ENCODE measurements at places on chromosomes 5 and 9. TPM values are rescaled to one million over a fixed set of nuclear protein-coding genes. Genes with fewer than 3 reads are reported as not detected.

DNA sequence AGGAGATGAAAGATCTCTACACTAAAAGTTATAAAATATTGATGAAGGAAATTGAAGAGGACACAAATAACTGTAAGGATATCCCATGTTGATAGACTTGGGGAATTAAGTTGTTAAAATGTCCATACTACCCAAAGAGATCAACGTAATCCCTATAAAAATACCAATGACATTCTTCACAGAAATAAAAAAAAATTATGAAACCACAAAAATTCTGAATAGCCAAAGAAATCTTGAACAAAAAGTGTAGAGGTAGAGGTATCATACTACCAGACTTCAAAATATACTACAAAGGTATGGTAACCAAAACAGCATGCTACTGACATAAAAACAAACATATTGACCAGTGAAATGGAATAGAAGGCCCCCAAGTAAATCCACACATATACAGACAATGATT is 71.5 kb upstream of the ELL2 start:
- DNase-seq = no peak
- no peak overlapping the region for H3K27ac ChIP-seq
- H3K36me3 ChIP-seq = no peaks in the 10 kb centered on the region

DNA sequence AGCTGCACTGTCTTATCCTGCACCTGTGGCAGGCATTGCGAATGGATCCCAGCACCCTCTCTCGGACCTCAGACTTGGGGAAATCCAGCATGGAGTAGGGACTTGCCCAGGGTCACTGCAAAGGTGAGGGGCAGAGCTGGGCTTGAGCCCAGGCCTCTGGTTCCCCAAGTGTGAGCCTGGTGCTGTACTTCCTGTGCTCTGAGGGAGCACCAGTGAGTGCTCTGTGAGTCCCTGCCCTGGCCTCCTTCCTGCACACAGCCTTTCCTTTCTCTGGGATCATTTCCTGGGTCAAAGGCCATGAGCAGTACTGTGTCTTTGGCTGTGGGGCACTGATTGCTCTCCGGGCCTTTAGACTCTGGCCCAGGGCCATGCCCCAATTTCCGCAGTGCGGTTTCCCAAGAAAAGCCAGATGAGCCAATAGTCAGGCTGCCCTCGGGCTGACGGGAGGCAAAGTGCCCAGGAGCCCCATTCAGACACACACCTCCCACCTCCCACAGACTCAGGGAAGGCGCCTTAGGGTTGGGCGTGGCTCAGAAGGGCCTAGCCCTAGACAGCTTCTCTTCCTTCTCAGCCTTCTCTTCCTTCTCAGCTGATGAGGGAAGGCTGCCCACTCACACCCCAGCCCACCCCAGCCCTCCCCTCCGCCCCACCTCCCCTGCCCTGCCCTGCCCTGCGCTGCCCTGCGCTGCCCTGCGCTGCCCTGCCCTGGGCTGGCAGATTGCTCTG is 23.3 kb upstream of the TRIM14 start:
- no peak overlapping the region for H3K27ac ChIP-seq
- H3K27me3 ChIP-seq = no peaks in the 10 kb centered on the region
- no peak overlapping the region for H3K4me3 ChIP-seq

The PCDHA1 gene
- total RNA-seq = not detected

- H3K36me3 ChIP-seq = no peaks in the 10 kb centered on the region
- no peak overlapping the region for H3K27ac ChIP-seq
- DNase-seq = no peak
These were observed 23.4 kb upstream of the ORM1 start for GRCh38 chr9:114299286-114300152.

GRCh38 chr5:1765880-1766235 is 33.8 kb downstream of the MRPL36 start:
- H3K4me1 ChIP-seq = no peaks in the 10 kb centered on the region
- no peaks in the 10 kb centered on the region for H3K27me3 ChIP-seq
- H3K27ac ChIP-seq = no peak overlapping the region
- no peak for DNase-seq

- H3K27ac ChIP-seq = no peak overlapping the region
- H3K36me3 ChIP-seq = no peaks in the 10 kb centered on the region
- no peaks in the 10 kb centered on the region for H3K27me3 ChIP-seq
These were observed 18.9 kb upstream of the SPTLC1 start for GRCh38 chr9:92133949-92134604.

- H3K36me3 ChIP-seq = no peaks in the 10 kb centered on the region
- H3K4me3 ChIP-seq = no peak overlapping the region
- no peaks in the 10 kb centered on the region for H3K27me3 ChIP-seq
- H3K4me1 ChIP-seq = peaks cover 36% of the 10 kb centered on the region
These were observed 21.5 kb downstream of the CSF2 start for GRCh38 chr5:132095077-132095410.

DNA sequence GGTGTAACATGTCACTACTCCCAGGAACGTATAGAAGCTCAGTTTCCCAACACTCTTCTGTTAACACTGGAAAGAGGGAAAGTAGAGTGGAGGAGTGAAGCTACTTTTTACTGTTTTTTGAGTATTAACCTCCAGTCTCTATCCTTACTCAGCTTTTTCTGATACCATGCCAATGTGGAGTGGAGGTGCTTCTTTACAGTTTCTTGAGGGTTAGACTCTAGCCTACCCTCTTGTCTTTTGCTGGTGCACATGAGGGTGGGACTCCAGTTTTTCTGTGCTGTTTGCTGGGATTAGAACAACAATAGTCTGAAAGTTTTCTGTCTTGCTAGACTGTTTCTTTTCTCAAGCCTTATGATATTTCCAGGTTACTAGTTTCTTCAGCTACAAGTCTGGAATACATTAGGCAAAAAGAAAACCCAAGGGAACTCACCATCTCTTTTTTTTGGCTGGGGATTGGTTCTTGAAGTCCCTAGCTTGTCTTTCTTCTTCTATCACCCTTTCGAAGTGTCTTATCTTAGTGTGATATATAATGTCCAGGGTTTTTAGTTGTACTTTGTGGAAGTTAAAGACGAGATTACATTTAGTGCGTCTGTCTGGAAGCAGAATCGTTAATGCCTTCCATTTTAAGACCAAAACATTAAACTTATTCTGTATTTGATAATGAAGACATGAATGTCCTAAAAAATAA is 35.9 kb downstream of the PRR16 start:
- H3K36me3 ChIP-seq = no peaks in the 10 kb centered on the region
- H3K4me3 ChIP-seq = no peak overlapping the region
- DNase-seq = no peak
- no peak overlapping the region for H3K27ac ChIP-seq
- H3K4me1 ChIP-seq = no peaks in the 10 kb centered on the region

Data from naive thymus-derived CD4-positive, alpha-beta T cell (primary cell).